Activated naive CD8-positive, alpha-beta T cell treated with anti-CD3 and anti-CD28 coated beads, Interleukin-2, amount 10 ng/mL, durations not matched to agents 7 days and 5 days (primary cell): ENCODE measurements at places on chromosomes 6 and 20. TPM values are rescaled to one million over a fixed set of nuclear protein-coding genes. Genes with fewer than 3 reads are reported as not detected.

The TBX18 gene
- total RNA-seq, result not detected

The SLC17A3 gene
- 0.28 TPM for total RNA-seq

The ELOVL2 gene
- total RNA-seq, result not detected

The PRR18 gene
- total RNA-seq, result not detected

The HCRTR2 gene
- total RNA-seq, result not detected

The CLDN20 gene
- not detected for total RNA-seq

The HLA-DRA gene
- 25.8 TPM for total RNA-seq

The CCDC170 gene
- total RNA-seq, result not detected

The CYP21A2 gene
- 0.72 TPM for total RNA-seq

The TLDC2 gene
- not detected for total RNA-seq

The HLA-DRB1 gene
- 12.1 TPM for total RNA-seq

GRCh38 chr20:3658716-3659491 is 4.3 kb downstream of the GFRA4 start:
- DNase-seq, result peak; percentile 33

- no peak for DNase-seq
Measured at GRCh38 chr20:38878866-38879265, 47.4 kb upstream of the FAM83D start.

- DNase-seq, result no peak
Measured at GRCh38 chr20:63624486-63624885, 2.4 kb downstream of the GMEB2 start.

GRCh38 chr6:146544616-146545182 is 1.1 kb downstream of the RAB32 start:
- no peak for DNase-seq

DNA sequence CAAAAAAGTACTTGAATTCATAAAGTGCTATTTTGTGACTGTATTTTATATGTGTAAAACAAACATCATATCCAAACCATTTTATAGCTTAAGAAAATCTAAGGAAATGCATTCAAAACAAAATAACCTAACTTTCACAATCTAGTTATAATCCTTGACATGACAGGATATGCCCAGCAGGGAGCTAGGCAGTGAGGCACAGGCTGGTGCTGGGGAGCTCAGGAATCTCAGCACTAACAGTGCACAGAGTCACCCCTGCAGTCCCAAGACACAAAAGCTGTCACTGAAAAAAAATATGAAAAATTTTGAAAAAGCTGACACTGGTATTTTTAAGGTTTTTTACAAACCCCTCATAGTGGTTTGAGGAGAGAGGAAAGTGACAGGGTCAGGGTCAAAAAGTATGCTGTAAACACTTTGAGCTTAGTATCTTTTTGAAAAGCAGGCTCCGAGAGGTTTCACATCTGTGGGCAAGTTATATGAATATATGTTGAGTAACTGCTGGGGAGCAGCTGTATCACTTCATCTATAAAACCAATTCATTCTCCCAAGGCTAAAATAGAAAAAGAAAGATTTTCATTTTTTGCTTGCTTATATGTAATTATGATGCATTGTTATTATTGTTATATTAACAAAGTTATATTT is 24.1 kb downstream of the LGSN start:
- DNase-seq, result no peak

DNA sequence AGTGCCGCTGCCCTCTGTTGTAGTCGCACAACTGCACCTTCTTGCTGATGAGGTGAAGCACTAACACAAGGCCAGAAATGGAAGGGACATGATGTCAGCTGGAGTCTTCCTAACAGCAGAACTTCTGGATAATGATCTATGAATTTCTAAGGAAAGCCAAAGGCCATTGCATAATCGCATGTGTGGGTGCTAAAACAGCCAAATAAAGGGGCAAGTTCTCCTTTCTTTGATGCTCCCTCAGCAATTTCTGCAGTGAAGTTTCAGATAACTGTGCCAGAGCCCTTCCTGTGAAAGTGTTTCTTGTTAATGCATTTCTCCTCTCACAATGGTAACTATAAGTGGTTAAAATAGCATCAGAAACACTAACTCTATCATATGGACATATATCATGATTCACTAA is 8.0 kb upstream of the F13A1 start:
- no peak for DNase-seq

DNA sequence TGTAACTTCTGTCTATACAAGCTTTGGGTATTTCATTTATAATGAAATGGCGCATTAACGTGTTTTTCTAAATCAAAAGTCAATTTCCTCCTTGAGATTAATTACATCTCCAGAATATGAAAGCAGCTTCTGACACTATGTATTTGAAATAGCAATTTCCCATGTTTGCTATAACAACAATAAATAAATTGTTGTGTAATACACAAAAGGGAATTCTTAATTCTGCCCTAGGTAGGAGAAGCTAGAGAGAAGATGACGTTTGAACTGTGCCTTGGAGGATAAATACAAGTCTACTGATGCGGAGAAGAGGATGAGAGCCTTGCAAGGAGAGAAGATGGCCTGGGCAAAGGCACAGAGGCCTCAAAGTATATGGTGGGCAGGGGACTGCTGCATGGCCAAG is 7.6 kb upstream of the HLA-DOA start:
- no peak for DNase-seq

DNA sequence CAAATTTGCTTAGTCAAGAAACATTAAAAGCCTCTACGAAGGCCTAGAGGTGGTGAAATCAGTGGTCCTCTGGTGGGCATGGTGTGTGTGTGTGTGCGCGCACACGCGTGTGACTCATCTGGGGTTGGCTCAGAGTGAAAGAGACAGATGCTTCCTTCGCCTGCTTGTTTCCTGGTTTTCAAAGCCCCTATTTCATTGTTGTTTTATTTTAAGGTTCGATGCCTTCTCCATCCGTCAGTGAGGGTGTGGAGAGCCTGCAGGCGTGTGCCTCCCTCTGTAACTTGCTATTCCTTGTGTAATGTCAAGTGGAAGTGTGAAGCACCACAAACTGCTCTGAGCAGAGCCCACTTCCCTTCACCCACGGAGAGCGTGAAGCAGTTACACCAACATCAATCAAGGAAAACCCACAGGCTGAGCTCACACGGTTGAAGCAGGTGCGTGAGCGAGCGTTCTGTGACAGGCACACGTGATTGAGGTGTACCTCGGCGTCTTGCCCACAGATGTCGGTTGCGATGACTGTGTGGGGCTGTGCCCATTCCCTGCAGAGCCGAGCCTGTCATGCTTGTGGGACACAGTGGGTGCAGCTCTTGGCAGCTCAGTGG is 233.9 kb downstream of the PRL start:
- peak; percentile 65 for DNase-seq

DNA sequence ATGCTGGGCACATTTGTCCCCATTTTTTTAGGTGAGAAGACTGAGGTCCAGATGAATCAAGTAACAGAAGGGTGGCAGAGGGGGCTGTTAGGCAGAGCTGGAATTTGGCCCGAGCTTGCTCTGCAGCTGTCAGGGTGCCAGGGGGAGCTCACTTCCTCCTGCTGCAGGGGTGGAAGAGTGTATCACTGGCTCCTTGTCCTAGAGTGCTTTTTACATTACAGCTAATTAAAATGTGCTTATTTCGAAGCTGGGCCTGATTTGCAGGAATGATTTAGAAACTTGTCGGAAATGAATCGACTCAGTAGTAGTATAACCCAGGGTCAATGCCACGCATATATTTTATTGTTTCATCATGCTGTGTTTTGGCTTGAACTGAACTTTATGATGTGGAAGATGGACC is 11.1 kb downstream of the TOX2 start:
- no peak for DNase-seq

DNA sequence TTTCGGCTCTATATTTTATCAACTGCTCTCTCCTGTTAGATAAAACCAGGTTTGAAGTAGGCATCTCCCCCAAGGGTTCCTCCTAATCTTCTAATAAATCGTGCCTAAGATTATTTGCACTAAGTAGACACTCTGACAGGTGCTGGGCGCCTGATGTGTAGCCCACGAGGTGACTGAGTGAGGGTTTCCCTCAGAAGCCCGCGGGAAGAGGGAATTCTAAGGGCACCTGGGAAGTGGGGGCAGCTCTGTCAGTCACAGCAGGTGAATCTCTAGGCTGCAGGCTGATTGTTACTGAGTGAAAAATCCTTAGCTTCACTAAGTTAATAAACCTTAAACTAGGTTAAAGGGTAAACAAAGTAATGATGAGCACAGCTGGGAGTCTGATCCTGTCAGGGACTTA is 68.2 kb downstream of the PXDC1 start:
- DNase-seq, result no peak

- DNase-seq, result no peak
Measured at GRCh38 chr6:167094820-167095637, 27.9 kb upstream of the CCR6 start.

- no peak for DNase-seq
Measured at GRCh38 chr6:112343390-112343789, 3.7 kb upstream of the RFPL4B start.

DNA sequence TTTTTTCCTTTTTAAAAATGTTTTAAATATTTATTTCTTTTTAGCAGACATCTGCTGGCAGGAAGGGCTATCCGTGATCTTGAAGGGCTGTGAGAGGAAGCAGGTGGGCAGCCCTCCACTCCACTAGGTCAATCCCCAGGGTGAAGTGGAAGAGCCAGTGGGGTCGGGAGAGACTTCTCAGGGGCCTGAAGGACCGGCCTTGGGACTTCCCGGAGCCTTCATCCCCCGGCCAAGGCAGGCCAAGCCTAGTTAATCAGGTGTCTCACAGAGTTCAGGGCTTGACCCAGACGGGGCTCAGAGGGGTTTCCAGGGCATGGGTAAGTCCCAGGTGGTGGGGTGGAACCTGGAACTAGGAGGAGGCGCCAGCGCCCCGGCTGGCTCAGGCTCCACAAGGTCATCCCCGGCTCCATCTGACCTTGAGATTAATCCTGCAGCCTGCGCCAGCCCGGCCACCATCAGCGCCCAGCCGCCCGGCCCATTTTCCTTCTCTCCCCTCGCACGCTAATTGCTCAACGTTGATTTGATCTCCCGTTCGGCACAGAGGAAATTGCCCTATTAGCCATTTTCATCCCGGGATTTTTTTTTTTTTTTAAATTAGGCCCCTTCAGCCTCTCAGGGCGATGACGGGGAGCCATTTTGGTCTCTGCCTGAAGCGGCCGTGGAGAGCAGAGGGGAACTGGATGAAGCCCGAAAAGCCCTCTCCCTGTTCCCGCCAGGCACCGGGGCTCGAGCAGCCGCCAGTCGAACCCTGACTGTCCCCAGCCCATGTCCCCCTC is 44.4 kb downstream of the MDFI start:
- peak; percentile 45 for DNase-seq

DNA sequence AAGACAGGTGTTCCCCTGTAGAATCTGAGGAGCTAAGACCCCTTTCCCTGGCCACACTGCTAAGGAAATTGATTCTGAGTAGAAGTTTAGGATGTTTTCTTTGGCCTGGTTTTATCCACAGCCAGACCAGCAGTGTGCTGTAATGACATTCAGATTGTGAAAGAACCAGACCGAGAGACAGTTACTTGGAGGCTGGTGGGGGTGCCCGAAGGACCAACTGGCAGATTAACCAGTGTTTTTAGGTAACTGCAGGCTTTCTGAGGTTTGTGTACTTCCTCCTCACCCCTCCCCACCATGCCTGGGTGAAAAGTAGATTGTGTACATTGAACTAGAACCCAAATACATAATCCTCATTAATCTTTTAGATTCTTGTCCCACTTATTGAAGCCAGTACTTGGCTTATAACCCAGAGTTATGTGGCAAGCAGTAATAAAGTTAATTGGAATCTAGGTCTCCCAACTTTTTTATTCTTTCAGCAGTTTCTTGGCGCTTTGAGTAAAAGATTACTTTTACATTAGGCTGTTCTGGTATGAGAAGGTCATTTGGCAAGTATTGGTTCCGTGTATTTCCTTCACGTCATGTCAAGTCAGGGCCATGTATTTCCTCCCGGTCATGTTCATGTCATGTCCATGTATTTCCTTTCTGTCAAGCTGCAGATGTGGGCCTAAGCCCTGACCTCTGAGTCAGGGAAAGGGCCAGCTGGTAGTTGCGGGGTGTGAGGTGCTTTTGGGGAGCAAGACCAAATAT is 93.7 kb downstream of the TCP11 start:
- DNase-seq, result no peak

- no peak for DNase-seq
Measured at GRCh38 chr6:2432292-2432691, 186.9 kb upstream of the GMDS start.

- DNase-seq, result no peak
Measured at GRCh38 chr6:45795678-45796077, 220.0 kb downstream of the CLIC5 start.

- no peak for DNase-seq
Measured at GRCh38 chr6:81158956-81159355, 593.5 kb downstream of the TENT5A start.

DNA sequence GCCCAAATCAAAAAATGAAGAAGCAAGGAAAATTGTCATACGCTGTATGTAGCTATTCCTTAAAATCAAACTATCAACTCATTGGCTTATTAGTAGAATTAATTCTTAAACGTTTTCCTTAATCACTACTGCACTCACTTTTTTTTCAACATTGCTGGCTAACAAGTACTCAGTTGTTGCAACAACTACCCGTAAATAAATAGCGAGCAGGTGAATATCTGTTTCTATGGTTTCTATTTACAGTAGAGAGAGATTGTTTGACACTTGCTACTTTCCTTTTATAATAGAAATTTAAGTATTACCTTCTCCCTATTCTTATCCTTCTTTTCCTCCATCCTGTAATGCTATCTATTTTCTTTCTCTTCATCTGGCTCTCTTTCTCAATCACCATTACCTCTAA is 25.1 kb downstream of the FRK start:
- no peak for DNase-seq

- no peak for DNase-seq
Measured at GRCh38 chr6:137798261-137798660, 68.8 kb upstream of the TNFAIP3 start.

DNA sequence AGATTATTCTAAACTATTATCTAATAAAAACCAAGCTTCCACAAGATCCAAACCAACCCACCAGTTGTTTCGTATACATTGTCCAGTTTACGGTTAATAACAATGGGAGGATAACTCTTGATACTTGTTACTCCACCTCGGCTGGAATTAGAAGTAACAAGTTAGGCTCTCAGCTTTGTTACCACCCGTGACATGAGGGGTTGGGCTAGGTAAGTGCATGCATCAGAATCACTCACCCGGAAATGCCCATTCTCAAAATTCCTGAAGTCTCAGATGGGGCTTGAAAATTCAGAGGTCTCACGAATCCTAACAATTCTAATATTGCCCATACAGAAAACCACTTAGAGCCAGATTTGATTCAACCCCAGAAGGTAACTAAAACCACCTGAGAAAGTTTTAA is 27.0 kb upstream of the SERPINB1 start:
- no peak for DNase-seq

DNA sequence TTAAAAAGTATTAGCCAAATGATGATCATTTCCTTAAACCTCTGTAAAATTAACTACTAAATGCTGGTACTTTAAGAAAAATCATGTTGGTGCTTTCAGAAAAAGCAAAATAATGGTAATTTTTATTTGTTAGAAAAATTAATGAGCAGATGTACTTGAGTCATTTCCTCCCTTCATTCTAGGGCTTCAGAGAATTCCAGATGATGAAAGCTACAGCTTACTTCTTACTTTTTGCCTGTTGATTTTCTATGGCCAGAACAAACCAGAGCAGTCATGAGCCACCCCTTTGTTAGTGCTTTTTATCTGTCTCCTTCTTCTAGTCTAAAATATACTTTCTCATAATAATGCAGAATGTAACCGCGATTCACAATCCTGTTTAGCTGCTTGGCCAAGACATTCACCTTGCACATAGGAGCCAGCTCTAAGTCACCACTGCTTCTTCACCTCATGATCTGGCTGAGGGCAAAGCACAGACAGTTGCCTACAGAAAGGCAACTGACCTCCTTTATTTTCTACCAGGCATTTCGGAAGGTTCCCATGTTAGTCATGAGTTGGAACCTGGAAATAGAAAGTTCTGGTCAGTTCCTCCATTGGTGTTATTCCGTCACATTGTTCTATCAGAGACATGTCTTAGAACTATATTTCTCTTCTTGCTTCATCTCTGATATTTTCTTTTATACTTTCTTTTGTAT is 43.5 kb upstream of the TINAG start:
- no peak for DNase-seq
